ENCODE measurements at places on chromosomes 4 and X.

- DNase-seq: peak; percentile 39
Measured at GRCh38 chr4:175970724-175971123, 94.9 kb upstream of the WDR17 start.

GRCh38 chrX:18753631-18754030, 46.2 kb downstream of the PPEF1 start:
- no peak for DNase-seq

GRCh38 chrX:46588263-46588662, 14.7 kb downstream of the CHST7 start:
- DNase-seq: peak; percentile 40

DNA sequence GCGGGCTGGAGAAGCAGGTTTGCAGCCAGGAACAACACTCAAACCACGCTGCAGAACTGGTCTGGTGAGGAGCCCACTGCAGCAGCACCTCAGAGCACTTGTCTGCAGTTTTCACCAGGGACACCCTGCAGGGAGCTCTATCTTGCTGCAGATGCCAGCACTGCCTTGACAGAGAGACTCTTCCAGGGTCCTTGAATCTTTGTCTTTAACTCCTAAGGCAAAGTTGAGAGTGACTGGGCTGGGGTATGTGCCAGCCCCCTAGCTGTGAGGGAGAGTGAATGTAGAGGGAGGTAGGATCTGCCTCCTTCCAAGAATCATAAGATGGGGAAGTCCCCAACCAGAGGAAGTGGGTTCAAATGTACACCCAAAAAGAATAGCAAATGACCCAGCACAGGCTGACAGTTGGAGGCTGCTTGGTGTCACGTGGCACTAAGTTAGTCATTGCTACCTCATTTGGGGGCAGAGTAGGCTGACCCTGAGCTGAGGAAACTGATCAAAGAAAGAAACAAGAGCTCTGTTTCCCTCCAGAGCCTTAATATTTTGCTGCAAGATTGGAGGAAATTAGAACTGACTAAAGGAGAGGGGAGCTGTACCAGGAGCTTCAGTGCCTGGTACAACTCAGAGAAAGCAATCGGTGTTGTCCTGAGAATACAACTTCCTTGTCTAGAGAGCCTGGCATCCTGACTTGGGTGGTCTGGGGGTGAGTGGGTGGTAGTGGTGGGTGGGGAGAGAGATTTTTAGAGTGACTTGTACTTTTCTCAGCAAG, 28.2 kb upstream of the HUWE1 start:
- DNase-seq: peak; percentile 2

- peak; percentile 84 for DNase-seq
Measured at GRCh38 chr4:136864604-136865185, 667.6 kb downstream of the PCDH18 start.

DNA sequence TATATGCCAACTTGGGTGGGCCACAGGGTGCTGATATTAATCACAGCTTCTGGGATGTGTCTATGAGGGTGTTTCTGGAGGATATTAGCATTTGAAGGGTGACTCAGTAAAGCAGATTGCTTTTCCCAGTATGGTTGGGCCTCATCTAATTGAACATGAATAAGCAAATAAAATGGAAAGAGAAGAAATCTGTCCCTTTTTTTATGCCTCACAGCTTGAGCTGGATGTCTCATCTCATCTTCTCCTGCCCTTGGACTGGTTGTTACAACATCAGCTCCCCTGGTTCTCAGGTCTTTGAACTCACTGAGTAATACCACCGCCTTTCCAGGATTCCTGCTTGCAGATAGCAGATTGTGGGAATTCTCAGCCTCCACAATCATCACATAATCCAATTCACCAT, 1149.2 kb downstream of the PCDH18 start:
- DNase-seq: no peak

DNA sequence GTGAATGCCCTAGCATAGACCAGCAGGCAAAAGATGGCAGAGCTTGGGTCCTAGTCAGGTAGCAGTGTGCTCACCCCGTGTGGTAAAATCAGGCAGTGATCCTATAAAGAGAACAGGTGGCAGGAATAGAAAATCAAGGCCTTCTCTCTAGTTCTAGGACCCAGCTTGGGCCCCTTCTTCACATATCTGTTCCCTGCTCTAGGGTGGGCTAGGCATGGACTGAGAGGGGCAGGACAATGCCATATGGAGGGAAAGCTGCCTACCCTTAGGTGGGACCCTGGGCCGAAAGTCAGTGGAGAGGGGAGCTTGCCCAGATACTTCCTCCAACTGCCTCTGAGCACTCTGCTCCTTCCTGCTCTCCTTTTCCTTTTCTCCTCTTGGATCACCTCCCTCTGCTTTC, 117.4 kb upstream of the NALF2 start:
- no peak for DNase-seq

DNA sequence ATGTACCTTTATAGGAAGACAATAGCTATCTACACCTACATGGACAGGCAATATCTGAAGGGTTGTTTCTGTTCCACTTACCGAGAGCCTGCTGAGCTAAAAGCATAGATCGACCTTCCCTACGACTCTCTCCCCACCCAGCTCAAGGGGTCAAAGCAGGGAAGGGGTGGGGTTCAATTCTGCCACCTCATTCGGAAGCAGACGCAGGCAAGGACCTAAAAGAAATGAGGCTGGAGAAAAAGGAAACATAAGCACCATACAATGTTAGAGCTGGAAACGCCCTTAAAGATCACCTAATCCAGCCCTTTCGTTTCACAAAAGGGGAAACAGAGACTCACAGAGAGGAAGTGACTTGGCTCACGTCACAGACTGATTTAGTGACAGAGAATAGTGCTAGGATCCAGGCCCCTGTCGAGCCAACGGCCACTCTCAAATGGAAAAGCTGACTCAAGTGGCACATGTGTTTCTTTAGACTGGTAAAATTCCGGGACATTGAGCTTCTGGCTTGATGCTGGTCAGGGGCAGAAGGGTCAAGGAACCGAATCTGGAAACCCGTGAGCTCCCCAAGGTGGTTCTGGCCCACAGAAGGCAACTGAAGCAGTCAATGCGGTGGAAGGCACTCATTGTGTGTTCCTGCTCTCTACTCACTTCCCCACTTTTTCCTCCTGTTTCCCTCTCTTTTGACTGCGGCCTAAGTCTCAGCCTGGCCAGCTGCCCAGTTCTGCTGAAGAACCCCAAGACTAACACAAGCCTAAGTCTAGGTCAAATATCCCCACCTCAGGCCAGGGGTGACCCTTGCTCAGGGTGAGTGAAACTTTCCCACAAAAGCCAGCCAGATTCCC, 7.5 kb downstream of the SEPTIN6 start:
- DNase-seq: peak; percentile 28

GRCh38 chr4:8497762-8498161, 57.2 kb downstream of the TRMT44 start:
- no peak for DNase-seq
